ENCODE measurements at places on chromosomes 6 and 20.

DNA sequence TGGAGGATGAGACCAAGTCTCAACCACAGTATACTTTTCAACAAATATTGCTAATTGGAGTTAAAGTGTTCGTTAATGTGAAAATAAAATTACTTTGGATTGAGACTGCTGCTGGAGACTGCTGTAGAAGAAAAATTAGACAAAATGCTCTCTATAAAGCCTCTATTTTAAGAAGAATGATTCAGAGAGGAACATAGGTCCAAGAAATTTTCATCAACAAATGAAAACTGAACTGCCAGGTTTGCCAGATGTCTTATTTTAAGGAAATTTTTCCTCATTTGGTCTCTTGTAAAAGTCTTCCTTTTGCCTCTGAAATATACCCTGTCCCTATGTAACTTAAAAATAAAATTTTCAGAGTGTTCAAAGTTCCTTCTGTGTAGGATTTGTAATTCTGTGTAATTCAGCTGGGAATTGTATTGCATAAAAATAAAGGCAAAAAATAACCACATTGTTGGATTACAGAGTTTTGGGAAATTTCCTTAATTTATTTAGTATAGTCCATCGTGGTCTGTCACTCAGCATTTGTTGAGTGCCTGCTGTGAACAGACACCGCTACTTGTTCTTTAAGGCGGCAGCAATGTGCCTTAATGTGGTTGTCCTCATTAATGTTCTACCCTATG, 27.4 kb downstream of the ANKS1A start:
- no peak for DNase-seq

GRCh38 chr6:150529646-150530045, 70.0 kb upstream of the PLEKHG1 start:
- no peak for DNase-seq

GRCh38 chr20:43789593-43789992, 62.8 kb upstream of the GTSF1L start:
- DNase-seq: no peak

- no peak for DNase-seq
These were observed 95.5 kb downstream of the EYA2 start for GRCh38 chr20:46990017-46990595.

DNA sequence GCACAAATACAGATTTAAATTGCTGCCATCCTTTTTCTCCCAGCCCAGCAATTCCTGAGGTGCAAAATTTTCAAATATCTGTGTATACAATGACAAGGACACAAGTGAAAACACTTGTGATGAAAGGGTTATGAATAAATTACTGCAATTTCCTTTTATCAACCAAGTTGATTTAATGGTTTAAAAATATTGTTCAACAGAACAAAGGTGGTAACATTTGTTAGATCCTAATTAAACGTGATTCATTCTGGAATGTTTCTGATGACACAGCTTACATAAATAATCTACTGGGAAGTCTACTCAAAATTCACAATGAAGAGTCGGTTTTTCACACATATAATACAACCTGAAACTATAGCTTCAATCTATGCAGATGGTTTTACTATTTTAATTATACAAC, 17.1 kb downstream of the B4GALT5 start:
- DNase-seq: no peak

- no peak for DNase-seq
These were observed 356 bp downstream of the BYSL start for GRCh38 chr6:41921712-41921998.

DNA sequence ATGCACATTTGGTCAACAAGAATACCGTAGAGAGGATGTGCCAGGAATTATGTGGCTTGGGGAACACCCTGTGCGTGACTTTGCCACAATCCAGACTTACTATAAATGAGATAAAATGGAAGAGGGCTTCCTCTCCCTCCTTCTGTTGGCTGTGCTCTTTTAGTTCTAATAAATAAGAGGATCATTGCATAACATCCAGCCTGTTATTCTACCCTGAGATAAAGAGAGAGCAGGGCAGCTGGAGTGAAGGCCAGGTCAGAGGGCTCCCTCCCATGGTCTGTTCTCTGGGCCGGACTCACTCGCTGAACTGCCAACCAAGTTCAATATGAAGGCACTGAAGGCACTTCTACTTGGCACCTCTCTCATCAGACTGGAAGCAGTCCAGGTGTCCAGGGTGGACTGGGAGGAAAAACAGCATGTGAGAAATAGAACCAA, 91.7 kb downstream of the MTFR2 start:
- no peak for DNase-seq

DNA sequence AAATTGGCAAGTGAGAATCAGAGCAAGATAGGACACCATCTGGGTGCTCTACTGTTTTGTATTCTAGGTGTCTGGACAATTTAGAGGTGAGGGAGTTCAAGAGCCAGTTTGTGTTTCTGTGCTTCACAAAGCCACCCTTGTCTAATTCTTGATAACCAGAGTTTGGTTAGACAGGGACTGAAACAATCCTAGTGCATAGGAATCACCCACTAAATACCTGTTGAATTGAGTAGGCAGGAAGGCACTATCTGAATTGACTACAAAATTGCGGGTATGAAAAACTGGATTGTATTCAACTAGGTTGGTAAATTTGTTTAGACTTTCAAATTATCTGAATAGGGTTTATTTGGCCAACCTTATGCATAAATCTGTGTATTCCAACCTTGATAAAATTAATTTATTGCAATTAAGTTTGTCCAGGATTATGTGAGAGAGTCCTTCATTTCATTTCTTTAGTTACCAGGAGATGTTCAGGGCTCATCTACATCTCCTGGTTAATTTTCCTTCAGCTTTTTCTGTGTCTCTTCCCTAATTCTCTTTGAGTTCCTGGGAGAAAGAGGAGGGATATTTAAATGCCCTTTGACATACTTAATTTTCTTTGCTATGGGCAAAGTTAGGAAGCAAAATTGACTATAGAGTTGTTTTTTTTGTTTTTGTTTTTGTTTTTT, 1.7 kb downstream of the TPX2 start:
- no peak for DNase-seq

DNA sequence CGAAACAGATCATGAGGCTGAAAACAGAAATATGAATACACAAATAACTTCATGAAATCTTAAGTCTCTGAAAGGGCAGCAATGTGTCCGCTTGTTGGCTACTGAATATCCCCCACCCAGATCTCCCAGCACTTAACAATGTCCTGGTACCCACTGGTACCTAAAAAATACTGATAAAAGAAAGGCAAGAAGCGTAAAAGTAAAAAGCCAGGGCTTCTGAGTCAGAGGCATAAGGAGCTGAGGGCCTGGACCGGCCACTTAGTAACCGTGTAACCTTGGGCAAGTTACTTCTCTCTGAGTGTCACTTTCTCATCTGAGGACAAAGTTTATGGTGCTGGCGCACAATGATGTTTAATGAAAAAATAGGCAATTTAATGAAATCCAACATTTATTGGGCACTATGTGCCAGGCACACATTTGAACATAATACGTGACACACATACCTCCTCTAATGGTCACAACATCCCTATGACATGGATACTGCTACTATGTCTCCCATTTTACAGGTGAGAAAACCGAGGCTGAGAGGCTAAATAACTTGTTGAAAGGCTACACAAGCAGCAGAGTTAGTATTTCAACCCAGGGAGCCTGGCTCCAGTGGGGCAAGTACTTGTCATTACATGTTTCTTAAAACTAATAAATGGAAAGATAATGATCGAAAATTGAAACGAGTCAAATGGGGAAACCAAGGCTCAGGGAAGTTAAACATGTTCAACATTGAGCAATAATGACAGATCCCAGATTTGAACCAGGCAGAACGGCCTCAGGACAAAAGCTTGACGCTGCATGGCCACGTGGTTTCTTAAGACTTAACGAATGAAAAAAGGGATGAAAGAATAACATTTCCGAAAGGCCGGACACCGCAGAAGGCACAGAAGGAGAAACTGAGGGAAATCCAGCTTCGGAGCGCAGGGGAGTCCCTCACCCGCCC, 828 bp downstream of the TP53RK start:
- DNase-seq: no peak

DNA sequence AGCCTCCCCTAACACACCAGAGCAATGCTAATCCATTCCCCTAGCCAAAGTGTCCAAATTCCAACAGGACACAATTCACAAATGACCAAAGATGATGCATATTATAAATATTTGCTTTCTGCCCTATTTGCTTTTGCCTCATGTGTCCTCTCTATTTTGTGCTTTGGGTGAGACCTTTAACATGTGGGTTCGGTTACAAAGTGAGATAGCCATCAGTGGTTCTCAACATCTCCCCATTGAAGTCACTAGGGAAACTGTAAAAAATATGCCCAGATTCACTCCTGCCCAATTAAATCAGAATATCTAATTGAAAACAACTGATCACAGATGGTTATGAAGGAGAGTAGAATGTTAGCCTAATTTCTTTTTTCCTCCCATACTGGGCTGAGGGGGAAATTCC, 159.2 kb downstream of the MTFR2 start:
- no peak for DNase-seq

DNA sequence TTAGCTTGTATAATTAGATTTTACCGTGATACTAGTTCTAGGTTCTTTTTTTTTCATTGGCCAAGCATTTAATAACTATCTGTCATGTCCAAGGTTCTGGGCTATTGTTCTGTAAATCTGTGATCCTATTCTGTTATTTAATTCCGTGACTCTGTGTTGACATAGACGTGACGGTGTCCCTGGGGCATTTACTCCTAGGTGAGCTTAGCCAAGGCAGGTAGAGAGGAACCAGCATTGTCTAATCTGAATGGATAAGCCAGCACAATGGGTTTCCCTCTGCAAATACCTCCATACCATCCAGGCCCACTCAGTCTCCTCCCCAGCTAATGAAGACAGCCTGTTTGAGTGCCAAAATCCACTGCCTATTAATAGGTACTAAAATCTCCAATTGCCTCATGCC, 8.9 kb upstream of the CDSN start:
- no peak for DNase-seq

- DNase-seq: no peak
These were observed 1.3 kb downstream of the KIF13A start for GRCh38 chr6:17985934-17986655.

DNA sequence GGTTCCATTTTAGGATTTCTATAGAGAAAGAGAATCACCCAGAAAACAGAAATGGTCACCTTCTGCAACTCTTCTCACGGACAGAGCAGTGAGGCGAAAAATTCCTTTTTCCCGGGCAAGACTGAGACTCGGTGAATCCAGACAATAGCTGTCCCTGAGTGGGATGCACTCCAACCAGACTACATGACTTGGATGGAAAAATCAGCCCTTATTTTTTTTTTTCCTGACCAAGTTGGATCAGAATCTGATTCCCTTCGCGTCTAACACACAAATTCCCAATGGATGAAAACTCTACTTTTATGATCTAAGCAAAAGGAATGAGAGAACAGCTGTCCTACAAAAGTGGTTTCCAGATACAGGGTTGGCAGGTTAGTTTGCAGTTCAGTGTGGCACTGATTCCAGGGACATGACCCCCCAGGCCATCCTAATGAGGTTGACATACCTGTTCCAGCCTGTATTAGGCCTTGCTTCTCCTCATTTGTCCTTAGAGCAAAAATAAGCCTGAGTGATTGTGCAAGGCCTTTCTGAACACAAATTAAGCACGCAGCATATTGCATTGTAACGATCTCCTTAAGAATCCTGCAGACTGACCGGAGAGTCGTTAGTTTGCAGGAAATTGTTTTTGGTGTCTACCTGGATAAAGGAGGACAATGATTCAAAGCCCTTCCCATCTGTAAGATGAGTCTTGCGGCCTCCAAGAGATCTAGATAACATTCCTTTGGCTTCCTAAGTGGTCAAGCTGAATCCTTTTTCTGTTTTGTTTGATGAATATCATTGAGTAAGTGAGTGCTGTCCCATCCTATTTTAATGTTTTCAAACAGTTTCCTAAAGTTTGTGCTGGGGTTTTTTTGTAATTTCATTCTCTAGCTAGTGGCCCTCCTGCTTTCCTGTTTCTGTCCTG, 1.5 kb upstream of the NEDD9 start:
- no peak for DNase-seq

- no peak for DNase-seq
These were observed 24.3 kb upstream of the NHSL1 start for GRCh38 chr6:138523347-138524210.

DNA sequence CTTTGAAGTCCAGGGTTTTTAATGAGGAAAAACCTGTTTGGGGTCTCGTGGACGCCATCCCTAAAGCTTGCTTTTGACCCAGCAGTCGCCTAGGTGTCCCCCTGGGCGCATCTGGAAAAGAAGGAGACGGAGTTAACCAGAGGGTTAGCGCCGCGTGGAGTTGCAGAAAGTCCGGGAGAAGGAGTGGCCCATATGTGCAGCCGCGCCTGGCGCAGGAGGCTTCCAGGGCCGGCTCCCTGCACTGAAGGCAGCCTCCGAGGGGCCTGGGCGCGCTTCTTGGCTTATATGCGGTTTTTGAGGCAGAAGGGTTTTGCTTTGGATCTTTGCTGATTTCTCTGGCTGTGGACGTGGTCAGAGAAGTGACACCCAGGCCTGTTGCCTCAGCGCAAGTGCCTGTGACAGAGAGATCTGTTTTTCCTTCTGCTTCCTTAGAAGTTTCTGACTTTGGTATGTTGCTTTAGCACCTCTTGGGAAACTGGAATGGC, 987 bp downstream of the TMEM181 start:
- no peak for DNase-seq

Data from osteocyte (in vitro differentiated cells).